ENCODE measurements at places on chromosomes 2 and 18. TPM values are rescaled to one million over a fixed set of nuclear protein-coding genes. Genes with fewer than 3 reads are reported as not detected.

GRCh38 chr2:64260817-64261216 lies 116.6 kb upstream of the PELI1 start:
- no peaks in the 10 kb centered on the region for H3K27me3 ChIP-seq
- H3K4me1 ChIP-seq = peaks cover 26% of the 10 kb centered on the region
- H3K36me3 ChIP-seq = no peaks in the 10 kb centered on the region
- DNase-seq = peak; percentile 82

GRCh38 chr2:233556881-233557736 lies 9.5 kb downstream of the USP40 start:
- peaks cover 4% of the 10 kb centered on the region for H3K36me3 ChIP-seq
- H3K27ac ChIP-seq = no peak overlapping the region
- no peaks in the 10 kb centered on the region for H3K27me3 ChIP-seq
- H3K4me1 ChIP-seq = peaks cover 3% of the 10 kb centered on the region

GRCh38 chr18:62071071-62071470 lies 115.8 kb downstream of the PIGN start:
- no peak overlapping the region for H3K4me3 ChIP-seq
- H3K4me1 ChIP-seq = no peaks in the 10 kb centered on the region
- no peak for DNase-seq
- H3K27ac ChIP-seq = no peak overlapping the region
- H3K36me3 ChIP-seq = peaks cover 4% of the 10 kb centered on the region

DNA sequence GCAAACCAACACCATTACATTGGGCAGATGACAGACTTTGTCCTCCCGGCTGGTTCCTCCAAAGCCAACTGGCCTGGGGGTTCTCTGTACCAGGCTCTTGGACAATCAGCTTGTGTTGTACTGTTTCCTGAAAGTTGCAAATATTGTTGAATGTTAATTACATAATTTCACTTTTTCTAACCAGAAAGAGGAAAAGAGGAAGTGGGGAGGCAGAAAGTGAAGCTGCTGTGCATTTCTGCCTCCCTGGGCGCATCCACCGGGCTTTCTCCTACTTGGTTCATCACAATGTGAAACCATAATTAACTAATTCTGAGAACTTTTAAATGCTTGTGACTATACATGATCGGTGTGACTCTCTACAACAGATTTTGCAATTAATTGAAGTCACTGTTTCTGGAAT lies 10.1 kb downstream of the TWIST2 start:
- no peaks in the 10 kb centered on the region for H3K36me3 ChIP-seq
- no peaks in the 10 kb centered on the region for H3K4me1 ChIP-seq
- H3K27me3 ChIP-seq = peaks cover 2% of the 10 kb centered on the region
- no peak for DNase-seq
- no peak overlapping the region for H3K4me3 ChIP-seq
- H3K27ac ChIP-seq = no peak overlapping the region

- no peaks in the 10 kb centered on the region for H3K27me3 ChIP-seq
- no peak overlapping the region for H3K27ac ChIP-seq
- no peaks in the 10 kb centered on the region for H3K36me3 ChIP-seq
- no peak overlapping the region for H3K4me3 ChIP-seq
- no peak for DNase-seq
- no peaks in the 10 kb centered on the region for H3K4me1 ChIP-seq
These were observed 20.6 kb upstream of the AMMECR1L start for GRCh38 chr2:127906206-127906926.

- H3K27ac ChIP-seq = no peak overlapping the region
- no peak overlapping the region for H3K4me3 ChIP-seq
- no peaks in the 10 kb centered on the region for H3K36me3 ChIP-seq
- no peak for DNase-seq
These were observed 108.3 kb upstream of the LRATD1 start for GRCh38 chr2:14524041-14524802.

DNA sequence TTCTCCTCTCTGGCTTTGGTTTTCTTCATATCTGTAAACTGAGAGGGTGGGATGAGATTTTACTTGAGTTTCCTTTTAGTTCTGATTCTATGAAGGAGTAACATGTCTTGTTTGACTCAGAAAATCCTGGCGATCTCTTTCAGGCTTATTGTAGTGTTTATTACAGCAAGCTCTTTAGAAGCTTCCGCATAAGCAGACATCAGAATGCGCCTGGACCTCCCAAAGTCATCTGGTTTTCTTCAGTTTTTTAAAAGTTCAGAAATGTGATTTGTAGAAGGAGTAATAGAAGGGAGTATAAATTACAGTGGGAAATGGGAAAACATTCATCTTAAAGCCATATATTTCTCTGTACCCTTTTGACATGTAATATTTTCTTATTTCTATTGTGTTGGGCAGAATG lies 68.4 kb downstream of the EML6 start:
- no peak overlapping the region for H3K4me3 ChIP-seq
- H3K36me3 ChIP-seq = no peaks in the 10 kb centered on the region
- peaks cover 18% of the 10 kb centered on the region for H3K4me1 ChIP-seq
- H3K27me3 ChIP-seq = no peaks in the 10 kb centered on the region
- DNase-seq = no peak

DNA sequence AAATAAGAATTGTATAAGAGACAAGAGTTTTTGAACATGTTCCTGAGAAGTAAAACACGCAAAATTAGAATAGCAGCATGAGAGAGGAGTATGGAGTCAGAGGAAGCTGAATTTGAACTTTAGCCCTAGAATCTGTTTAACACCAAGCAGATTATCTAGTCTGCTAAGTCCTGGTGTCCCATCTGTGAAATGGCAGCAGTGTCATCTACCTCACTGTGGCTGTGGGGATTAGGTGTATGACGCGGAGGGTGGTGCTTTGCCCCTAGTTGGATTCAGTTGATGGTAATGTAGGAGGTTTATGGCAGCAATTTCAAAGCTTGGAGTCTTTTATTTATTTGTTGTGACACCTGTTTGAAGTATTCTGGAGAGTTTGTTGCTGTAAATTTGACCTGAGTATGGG lies 79.2 kb downstream of the ZNF532 start:
- H3K27me3 ChIP-seq = no peaks in the 10 kb centered on the region
- no peak overlapping the region for H3K27ac ChIP-seq
- peaks cover 20% of the 10 kb centered on the region for H3K36me3 ChIP-seq
- peaks cover 23% of the 10 kb centered on the region for H3K4me1 ChIP-seq
- no peak overlapping the region for H3K4me3 ChIP-seq

GRCh38 chr2:25979001-25979400 lies 3.3 kb downstream of the KIF3C start:
- H3K36me3 ChIP-seq = no peaks in the 10 kb centered on the region
- H3K4me1 ChIP-seq = peaks cover 14% of the 10 kb centered on the region
- no peak overlapping the region for H3K27ac ChIP-seq
- H3K27me3 ChIP-seq = no peaks in the 10 kb centered on the region
- no peak for DNase-seq
- H3K4me3 ChIP-seq = no peak overlapping the region

DNA sequence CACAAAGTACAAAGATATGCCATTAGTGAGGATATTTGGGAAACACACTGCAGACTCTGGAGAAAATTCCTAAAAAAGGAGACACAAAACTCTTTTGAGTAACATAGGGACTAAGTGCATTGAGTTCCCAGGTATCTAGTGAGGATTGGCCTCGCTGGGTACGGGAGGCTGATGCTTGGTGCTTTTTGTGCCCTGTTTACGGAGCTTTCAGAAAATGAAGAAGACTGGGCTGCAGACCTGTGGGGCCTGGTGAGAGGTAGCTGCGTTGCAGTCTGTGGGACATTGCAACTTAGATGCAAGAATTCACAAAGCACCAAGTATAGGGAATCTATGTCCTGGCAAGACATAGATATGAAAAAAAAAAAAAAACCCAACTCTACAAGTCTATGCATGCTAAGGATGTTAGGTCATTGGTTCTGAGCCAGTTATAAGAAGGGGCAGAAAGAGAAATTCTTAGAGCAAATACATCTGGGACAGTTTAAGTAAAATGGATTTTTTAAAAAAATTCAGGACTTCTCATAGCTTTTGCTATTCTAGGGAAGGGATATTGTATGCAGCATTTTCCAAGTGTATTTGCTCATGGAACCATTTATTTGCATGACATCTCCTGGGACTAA lies 156.0 kb downstream of the SLC4A3 start:
- no peaks in the 10 kb centered on the region for H3K36me3 ChIP-seq
- H3K4me3 ChIP-seq = no peak overlapping the region
- no peak overlapping the region for H3K27ac ChIP-seq

- DNase-seq = no peak
- H3K4me1 ChIP-seq = no peaks in the 10 kb centered on the region
- H3K27me3 ChIP-seq = no peaks in the 10 kb centered on the region
- no peak overlapping the region for H3K4me3 ChIP-seq
- no peak overlapping the region for H3K27ac ChIP-seq
These were observed 29.0 kb downstream of the PIGN start for GRCh38 chr18:62157843-62158242.

DNA sequence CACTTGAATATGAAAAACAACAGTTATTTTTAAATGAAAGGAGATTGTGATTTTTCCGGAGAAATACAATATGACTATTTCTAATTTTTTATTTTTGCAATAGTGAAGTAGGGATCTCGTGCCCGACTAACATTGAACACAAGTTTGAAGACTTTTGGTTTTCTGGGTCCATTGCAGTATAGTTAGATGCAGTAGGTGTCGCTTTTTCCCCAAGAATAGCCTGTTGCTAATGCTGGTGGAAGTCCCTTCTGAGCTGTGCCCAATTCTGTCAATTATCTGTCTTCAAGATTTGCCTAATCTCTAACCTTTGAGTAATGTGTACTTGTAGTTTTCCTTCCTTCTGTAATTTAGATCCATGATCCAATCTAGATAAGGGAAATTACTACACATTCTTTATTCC lies 36.5 kb downstream of the SEMA4F start:
- H3K4me1 ChIP-seq = no peaks in the 10 kb centered on the region
- H3K36me3 ChIP-seq = no peaks in the 10 kb centered on the region
- H3K27me3 ChIP-seq = no peaks in the 10 kb centered on the region

- H3K36me3 ChIP-seq = peaks cover 3% of the 10 kb centered on the region
- peak within 1 kb of the TSS; percentile 98 for H3K27ac ChIP-seq
- peak within 1 kb of the TSS; percentile 87 for H3K4me3 ChIP-seq
- DNase-seq = peak; percentile 100
These were observed at the start of gene SLC39A10 for GRCh38 chr2:195656859-195657633. TSS of gene SLC39A10 (plus strand) at chr2:195657226. CDS start at chr2:195680043, 22,817 bp downstream.

DNA sequence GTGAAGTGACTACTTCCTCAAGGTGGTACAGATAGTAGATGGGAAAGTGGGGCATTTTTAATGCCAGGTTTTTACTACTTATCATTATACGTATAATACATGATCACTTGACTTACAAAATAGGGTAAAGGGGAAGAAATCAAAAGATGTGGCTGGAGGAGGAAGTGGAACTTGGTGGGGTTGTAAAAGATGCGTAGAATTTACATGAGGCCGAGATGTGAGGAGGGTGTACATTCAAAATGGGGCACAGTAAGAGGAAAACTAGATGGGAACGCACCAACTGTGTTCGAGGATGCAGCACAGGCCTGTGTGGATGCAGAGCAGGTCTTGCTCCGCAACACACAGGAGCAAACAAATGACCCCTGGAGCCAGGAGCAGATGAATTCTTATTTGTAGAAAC lies 403.3 kb downstream of the TXNL1 start:
- H3K27me3 ChIP-seq = no peaks in the 10 kb centered on the region
- peak overlapping the region; percentile 89 for H3K27ac ChIP-seq
- no peaks in the 10 kb centered on the region for H3K36me3 ChIP-seq
- peak; percentile 77 for DNase-seq

- peaks cover 13% of the 10 kb centered on the region for H3K4me1 ChIP-seq
- H3K4me3 ChIP-seq = no peak overlapping the region
- DNase-seq = peak; percentile 40
- H3K36me3 ChIP-seq = no peaks in the 10 kb centered on the region
- H3K27ac ChIP-seq = no peak overlapping the region
These were observed 90.0 kb upstream of the TAF1B start for GRCh38 chr2:9753276-9753600.

GRCh38 chr2:235626658-235627057 lies 132.8 kb downstream of the AGAP1 start:
- H3K27ac ChIP-seq = no peak overlapping the region
- no peaks in the 10 kb centered on the region for H3K36me3 ChIP-seq
- no peak overlapping the region for H3K4me3 ChIP-seq
- no peaks in the 10 kb centered on the region for H3K4me1 ChIP-seq
- no peaks in the 10 kb centered on the region for H3K27me3 ChIP-seq

GRCh38 chr2:138121666-138122661 lies 157.7 kb downstream of the HNMT start:
- DNase-seq = no peak
- no peaks in the 10 kb centered on the region for H3K4me1 ChIP-seq
- H3K36me3 ChIP-seq = no peaks in the 10 kb centered on the region
- no peak overlapping the region for H3K4me3 ChIP-seq

- no peaks in the 10 kb centered on the region for H3K4me1 ChIP-seq
- DNase-seq = no peak
- no peak overlapping the region for H3K27ac ChIP-seq
- no peaks in the 10 kb centered on the region for H3K36me3 ChIP-seq
These were observed 483.0 kb downstream of the CCDC85A start for GRCh38 chr2:56666777-56667176.

Gene RUFY4
- not detected for total RNA-seq

Gene KIF1A
- total RNA-seq = not detected

Gene TRABD2A
- total RNA-seq = 11.3 TPM

Gene EGR4
- 0.30 TPM for total RNA-seq

Gene METAP1D
- 8.9 TPM for total RNA-seq

Gene MYO3B
- not detected for total RNA-seq

Gene SP5
- total RNA-seq = not detected

Gene DSG2
- not detected for total RNA-seq

Gene HDAC4
- 46.0 TPM for total RNA-seq

Gene PDE11A
- total RNA-seq = 0.25 TPM

All from B cell (primary cell).